Thoracic aorta (tissue), 2 donors: ENCODE measurements at places on chromosomes 3 and 15. TPM values are rescaled to one million over a fixed set of nuclear protein-coding genes. Genes with fewer than 3 reads are reported as not detected.

IQGAP1 gene
- total RNA-seq: 280 TPM

DNAJC17 gene
- total RNA-seq: 6.1 TPM

GOLGA8Q gene
- total RNA-seq: 5.1 TPM

DNA sequence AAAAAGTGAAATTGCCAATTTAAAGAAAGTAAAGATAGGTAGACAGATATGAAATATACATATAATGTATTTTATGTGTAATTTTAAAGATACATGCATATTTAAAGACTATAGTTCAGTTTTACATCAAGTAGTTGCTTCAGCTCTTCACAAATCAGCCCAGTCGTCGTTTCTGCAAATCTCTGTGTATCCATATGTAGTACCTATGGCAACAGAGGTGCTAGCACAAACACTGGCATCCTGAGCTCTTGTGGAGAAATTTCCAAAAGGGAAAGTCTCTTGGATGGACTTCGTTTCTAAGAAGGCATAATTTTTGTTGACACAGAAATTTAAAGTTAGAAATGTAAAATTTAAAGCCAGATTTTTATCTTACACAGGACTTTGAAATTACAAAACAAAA is 1284.7 kb downstream of the ROBO1 start:
- no peak for DNase-seq
- no peaks in the 10 kb centered on the region for H3K27me3 ChIP-seq
- H3K36me3 ChIP-seq: no peaks in the 10 kb centered on the region
- no peaks in the 10 kb centered on the region for H3K4me1 ChIP-seq
- no peak overlapping the region for H3K27ac ChIP-seq

ISL2 gene
- total RNA-seq: not detected

GRCh38 chr3:128492671-128493569 is at the start of gene GATA2:
Gene GATA2 (minus strand): TSS chr3:128493201. CDS start chr3:128487031, 6,170 bp downstream.
- peak within 1 kb of the TSS; percentile 33 for H3K4me3 ChIP-seq
- H3K27me3 ChIP-seq: peaks cover 62% of the 10 kb centered on the region
- no peaks in the 10 kb centered on the region for H3K36me3 ChIP-seq

DNAJB11 gene
- total RNA-seq: 41.3 TPM

DNA sequence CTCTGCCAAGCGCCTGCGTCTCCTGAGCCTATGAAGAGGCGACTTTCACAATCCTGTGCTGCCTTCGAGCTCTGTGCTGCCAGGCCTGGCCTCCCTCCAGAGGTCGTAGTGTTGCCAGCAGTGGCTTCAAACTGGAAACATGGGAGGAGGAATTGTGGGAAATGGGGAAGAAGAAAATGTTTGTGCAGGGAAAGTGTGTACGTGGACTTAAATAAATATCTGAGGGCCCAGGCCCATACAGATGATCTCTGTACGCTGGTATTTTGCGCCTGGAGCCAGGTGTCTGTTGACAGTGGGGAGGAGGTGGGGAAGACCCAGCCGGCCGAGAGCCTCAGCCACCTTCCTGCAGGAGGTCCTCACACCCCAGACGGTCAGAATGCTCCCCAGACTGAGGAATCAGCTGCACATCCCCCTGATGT is 44.6 kb downstream of the ZBTB38 start:
- peak overlapping the region; percentile 68 for H3K4me3 ChIP-seq
- DNase-seq: peak; percentile 83
- H3K36me3 ChIP-seq: peaks cover 3% of the 10 kb centered on the region
- H3K27ac ChIP-seq: peak overlapping the region; percentile 99
- no peaks in the 10 kb centered on the region for H3K27me3 ChIP-seq
